ENCODE measurements at places on chromosomes 3 and 15. TPM values are rescaled to one million over a fixed set of nuclear protein-coding genes. Genes with fewer than 3 reads are reported as not detected.

Gene FILIP1L
- 71.4 TPM for total RNA-seq

Gene LIPH
- total RNA-seq: under 0.01 TPM

Gene ITPKA
- total RNA-seq: 3.9 TPM

Gene SMCO1
- not detected for total RNA-seq

Gene ANKRD63
- total RNA-seq: not detected

Gene DCLK3
- total RNA-seq: under 0.01 TPM

Gene MEIS2
- total RNA-seq: 31.0 TPM

Gene SLC35A5
- total RNA-seq: 35.3 TPM

Gene ZPLD1
- 0.17 TPM for total RNA-seq

Gene GOLGA6A
- not detected for total RNA-seq

Gene ANKRD34C
- total RNA-seq: not detected

Gene ACKR2
- total RNA-seq: under 0.01 TPM

Gene DNAJB8
- total RNA-seq: not detected

Gene SH2D7
- total RNA-seq: not detected
